Activated CD4-positive, alpha-beta T cell treated with anti-CD3 and anti-CD28 coated beads for 4 hours (primary cell): ENCODE measurements at places on chromosomes 4 and X.

DNA sequence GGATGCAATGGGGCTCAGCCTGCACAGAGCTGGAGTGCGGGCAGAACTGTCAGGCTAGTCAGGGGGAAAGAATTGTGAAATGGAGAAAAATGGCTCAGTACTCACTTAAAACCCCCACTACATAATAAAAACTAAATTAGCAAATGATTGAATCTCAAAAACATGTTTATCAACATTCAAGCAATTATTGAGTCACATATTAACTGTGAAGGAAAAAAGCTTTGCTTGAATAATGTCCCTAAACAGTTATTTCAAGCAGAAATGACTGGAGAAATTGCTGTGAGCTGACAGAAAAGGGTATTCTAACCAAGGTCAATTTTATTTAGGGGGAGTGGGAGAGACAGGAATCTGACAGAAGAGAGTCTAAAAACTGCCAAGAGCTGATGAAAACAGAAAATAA, 37.4 kb downstream of the GPC3 start:
- DNase-seq = no peak

DNA sequence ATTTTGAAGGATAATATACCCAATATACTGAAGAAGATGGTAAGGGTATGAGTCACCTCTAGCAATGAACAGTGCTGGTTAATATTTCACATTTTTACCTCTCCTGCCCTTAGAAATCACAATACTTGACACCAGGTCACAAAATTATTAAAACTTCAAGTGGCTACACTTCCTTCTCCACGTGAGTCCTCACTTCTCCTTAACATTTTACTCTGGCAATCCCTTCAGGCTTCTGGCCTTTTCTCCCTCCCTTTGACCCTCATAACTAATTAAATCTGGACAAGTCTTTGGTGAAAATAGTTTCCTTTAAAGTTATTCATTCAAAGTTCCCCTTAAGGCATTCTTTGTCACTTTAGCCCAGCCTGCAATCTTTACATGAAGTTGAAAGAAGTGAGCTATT, 190.4 kb downstream of the UNC5C start:
- no peak for DNase-seq

DNA sequence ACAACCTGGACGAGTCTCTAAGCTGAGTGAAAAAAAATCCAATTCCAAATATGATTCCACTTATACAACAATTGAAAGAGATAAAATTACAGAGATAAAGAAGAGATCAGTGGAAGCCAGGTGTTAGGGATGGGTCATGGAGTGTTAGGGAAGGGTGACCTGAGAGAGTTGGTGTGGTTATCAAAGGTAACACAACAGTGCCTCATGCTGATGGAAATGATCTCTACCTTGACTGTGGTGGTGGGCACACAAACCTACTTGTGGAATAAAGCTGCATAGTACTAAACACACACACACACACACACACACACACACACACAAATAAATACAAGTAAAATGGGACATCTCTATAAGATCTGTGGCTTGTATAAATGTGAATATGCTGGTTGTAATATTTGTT, 26.0 kb downstream of the BEND2 start:
- no peak for DNase-seq

GRCh38 chrX:100731441-100732281, at the start of gene SYTL4:
Gene SYTL4, minus strand, starts transcription at chrX:100732121. Its CDS starts 30,084 bp downstream, at chrX:100702037.
- DNase-seq = no peak

GRCh38 chr4:128769011-128769410, 40.5 kb upstream of the JADE1 start:
- DNase-seq = no peak

DNA sequence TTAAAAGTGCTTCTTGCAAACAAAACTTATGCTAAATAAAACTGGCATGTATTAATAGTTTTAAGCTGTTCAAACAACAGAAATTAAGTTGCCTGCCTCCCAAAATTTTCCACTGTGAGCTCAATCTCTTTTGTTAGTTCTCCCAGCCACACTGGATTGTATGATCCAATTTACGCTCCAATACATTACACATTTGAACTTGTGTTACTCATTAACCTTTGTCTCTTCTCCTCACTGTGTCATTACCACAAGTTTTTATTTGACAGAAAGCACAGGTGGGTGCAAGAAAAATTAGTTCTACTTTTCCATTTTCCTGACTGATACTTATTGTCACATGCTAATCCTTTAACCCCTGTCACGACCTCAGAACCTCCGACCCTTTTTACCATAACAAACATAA, 55.5 kb downstream of the SHISA3 start:
- no peak for DNase-seq

GRCh38 chr4:140659943-140660700, 91.4 kb upstream of the UCP1 start:
- no peak for DNase-seq

DNA sequence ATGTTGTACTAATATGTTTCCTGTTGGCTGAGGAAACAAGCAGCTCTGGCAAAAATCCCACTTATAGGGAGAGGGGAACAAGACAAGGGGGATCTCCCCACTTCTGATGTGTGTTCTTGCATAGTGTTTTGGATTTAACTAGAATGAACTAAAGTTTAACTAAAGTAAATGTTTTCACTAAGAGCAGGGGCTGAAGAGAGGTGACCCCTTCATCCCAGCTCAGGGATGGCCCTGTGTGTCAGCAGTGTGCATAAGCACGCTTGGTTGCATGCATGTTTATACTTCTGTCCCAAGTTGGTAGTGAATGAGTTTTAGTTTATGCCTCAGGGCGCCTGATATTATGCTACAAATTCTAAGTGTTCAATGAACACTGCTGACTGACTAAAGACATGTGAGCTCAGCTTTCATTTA, 169.4 kb downstream of the MGST2 start:
- no peak for DNase-seq

GRCh38 chr4:94290245-94290644, 52.4 kb downstream of the HPGDS start:
- DNase-seq = no peak

DNA sequence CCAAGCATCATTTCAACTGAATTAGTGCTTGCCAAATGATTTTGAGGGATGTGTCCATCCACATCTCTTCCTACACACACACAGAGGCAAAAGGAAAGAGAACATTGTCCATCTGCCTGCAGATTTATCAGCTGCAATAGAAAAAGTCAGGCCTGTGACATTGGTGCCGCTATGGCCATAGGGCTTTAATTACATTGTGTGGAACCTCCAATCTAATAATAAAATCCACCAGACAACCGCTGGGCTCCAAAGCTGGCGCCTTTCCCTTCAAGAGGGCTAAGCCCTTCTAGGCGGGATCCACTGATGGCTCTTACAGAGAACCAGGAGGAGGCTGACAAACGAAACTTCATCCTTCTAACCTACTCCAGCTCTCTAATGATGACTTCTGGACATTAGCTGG, 60.6 kb downstream of the PHOX2B start:
- no peak for DNase-seq

DNA sequence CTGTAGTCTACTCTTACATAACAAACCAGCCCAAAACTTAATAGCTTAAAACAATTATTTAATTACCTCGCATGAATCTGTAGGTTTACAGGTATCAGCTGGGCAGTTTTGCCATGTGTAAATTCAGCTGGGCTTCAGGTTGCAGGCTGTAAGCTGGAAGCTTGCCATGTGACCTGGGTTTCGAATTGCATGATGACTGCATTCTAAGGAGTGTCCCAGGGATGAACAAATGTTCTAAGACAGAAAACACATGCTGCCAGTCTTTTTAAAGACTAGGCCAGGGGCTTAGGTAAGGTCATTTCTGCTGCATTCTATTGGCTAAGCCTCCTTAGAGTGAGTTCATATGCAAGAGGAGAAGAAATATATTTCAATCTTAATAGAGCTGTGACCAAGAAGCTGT, 44.8 kb downstream of the GRIA2 start:
- no peak for DNase-seq

DNA sequence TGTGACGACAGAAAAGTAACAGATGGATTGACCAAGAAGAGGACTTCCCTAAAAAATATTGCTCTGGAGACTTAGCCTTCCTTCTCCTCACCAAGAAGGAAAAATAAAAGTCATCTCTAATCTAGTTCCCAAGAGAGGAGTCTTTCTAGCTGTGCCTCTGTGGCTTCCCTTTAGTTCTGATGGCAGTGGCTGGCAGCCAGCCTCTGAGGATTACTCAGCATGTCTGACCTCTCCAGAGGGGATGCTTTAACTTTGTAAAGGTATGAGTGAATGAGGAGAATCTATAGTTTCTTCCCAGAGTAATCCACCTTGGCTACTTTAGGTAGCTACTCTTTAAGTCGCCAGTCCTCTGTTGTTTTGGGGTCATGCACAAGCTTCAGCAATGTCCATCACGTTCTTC, 163.9 kb upstream of the KIT start:
- DNase-seq = no peak

DNA sequence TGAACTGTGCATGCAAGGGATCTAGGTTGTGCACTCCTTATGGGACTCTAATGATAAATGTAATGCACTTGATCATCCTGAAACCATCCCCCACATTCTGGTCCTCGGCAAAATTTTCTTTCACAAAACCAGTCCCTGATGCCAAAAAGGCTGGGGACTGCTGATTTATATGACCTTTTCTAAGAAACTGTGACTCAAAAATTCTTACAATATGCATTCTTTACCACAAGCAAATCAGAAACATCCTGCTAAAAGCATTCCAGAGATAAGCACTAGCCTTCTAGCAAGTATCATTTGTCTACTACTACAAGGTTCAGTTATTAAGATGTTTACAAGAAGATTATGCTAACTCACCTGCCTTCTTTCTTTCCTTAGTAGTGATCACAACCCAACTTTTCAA, 166.5 kb upstream of the PCDH7 start:
- DNase-seq = no peak

GRCh38 chr4:98055800-98056501, 87.3 kb downstream of the STPG2 start:
- DNase-seq = no peak

DNA sequence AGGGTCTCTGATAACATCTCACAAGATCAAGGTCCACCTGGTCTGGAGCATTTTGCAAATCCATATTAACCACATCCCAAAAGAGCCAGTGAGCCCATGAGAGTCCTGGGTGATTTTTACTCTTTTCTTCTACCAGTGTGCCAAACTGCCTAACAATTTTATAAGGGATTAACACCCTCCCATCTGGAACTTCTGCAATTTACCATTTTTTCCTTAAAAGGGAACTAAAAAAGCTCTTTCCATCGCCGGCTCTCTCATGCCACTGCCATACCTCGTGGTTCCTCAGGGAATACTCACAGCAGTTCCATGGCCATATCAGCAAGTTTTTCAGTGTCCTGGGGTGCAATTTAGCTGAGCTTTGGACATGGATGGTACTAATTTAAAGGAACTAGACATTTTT, 55.7 kb downstream of the SEPSECS start:
- no peak for DNase-seq

- DNase-seq = no peak
These were observed 308.7 kb downstream of the GBA3 start for GRCh38 chr4:23001478-23001877.

- no peak for DNase-seq
These were observed 19.2 kb downstream of the G3BP2 start for GRCh38 chr4:75653845-75654503.

DNA sequence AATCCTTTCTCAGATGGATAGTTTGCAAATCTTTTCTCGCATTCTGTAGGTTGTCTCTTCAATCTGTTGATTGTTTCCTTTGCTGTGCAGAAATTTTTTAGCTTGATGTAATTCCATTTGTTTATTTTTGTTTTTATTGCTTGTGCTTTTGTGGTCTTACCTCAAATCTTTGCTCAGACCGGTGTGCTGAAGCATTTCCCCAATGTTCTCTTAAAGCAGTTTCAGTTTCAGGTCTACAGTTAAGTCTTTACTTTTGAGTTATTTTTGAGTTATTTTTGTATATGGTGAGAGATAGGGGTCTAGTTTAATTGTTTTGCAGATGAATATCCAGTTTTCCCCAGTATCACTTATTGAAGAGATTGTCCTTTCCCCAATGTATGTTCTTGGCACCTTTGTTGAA, 18.2 kb upstream of the SLC25A14 start:
- DNase-seq = no peak

- DNase-seq = no peak
These were observed 385.2 kb upstream of the FAT1 start for GRCh38 chr4:187108845-187109244.

GRCh38 chr4:38752941-38753806, 29.6 kb downstream of the TLR10 start:
- no peak for DNase-seq

DNA sequence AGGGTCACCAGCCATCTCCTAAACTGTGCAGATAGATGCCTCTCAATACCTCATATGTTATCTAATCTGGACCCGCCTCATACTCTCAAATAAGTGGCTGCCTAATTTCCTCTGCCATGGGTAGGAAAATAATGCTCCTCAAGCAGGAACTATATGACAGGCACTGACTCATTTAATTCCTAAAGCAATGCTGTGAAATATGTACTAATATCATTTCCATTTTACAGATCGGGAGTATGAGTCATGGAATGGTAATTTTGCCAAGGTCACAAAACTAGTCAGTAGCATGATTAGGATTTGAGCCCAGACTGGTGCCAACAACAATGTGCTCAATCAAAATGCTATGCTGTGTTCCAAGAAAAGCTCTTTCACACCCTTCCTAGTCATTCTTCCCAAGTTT, 3.0 kb upstream of the NXT2 start:
- DNase-seq = no peak

- no peak for DNase-seq
These were observed 784.3 kb downstream of the ADGRL3 start for GRCh38 chr4:61984260-61984909.

DNA sequence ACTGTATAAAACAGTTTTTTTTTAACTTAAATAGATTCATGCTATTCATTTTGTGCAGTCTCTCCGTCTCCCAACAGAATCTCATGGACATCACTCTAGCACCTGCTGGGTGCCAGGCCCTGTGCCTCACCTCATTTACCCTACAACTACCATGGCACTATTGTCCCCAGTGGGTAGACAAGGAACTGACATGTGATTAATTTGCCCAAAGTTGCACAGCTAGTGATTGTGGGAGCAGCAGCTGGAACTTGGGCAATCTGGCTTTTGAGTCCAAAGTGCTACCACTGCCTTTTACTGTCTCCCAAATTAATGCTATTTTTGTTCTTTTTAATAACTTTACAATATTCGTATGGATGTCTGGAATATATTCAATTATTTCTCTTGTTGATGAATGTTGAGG, 11.2 kb upstream of the PGRMC2 start:
- no peak for DNase-seq

DNA sequence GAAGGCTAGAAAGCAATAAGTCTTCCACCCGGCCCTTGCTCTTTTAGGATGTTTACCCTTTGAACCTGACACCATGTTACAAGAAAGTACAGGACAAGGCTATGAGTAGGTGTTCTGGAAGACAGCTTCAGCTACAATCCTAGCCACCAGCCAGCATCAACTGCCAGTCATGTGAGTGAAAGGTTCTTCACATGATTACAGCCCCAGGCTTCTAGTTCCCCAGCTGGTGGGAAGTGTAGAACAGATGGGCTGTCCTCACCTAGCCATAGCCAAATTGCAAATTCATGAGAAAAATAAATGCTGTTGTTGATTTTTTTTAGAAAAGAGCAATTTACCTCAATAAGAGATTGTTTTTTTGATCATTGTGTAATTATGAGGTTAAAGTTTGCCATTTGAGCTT, 60.8 kb downstream of the GRXCR1 start:
- no peak for DNase-seq
